ENCODE measurements at places on chromosomes 13 and 19. TPM values are rescaled to one million over a fixed set of nuclear protein-coding genes. Genes with fewer than 3 reads are reported as not detected.
A peak's percentile ranks its signal among the peaks of the same experiment; 100 is the strongest.

Gene DCAF15
- 44.7 TPM for polyA plus RNA-seq

Gene CYP2A7
- polyA plus RNA-seq = not detected

Gene RASGRP4
- polyA plus RNA-seq = 1.7 TPM

Gene ZNF177
- 3.0 TPM for polyA plus RNA-seq

Gene FBN3
- 0.02 TPM for polyA plus RNA-seq

Gene ZNF583
- polyA plus RNA-seq = 2.7 TPM

GRCh38 chr13:30125422-30126073 is 181.8 kb downstream of the KATNAL1 start:
- no peak overlapping the region for H3K4me3 ChIP-seq
- DNase-seq = no peak
- H3K27me3 ChIP-seq = no peaks in the 10 kb centered on the region
- H3K27ac ChIP-seq = no peak overlapping the region
- no peaks in the 10 kb centered on the region for H3K4me1 ChIP-seq
- no peaks in the 10 kb centered on the region for H3K36me3 ChIP-seq

- H3K27me3 ChIP-seq = no peaks in the 10 kb centered on the region
- no peak overlapping the region for H3K27ac ChIP-seq
Observed at GRCh38 chr13:38944219-38944618, 46.4 kb downstream of the STOML3 start.

GRCh38 chr13:35496006-35496405 is 19.5 kb upstream of the MAB21L1 start:
- H3K27me3 ChIP-seq = no peaks in the 10 kb centered on the region
- H3K27ac ChIP-seq = no peak overlapping the region
- H3K4me3 ChIP-seq = no peak overlapping the region
- DNase-seq = no peak
- no peaks in the 10 kb centered on the region for H3K4me1 ChIP-seq

GRCh38 chr19:29766100-29766499 is 45.7 kb upstream of the CCNE1 start:
- no peaks in the 10 kb centered on the region for H3K27me3 ChIP-seq
- no peak for DNase-seq
- no peaks in the 10 kb centered on the region for H3K36me3 ChIP-seq
- no peaks in the 10 kb centered on the region for H3K4me1 ChIP-seq
- H3K4me3 ChIP-seq = no peak overlapping the region
- no peak overlapping the region for H3K27ac ChIP-seq

- no peaks in the 10 kb centered on the region for H3K27me3 ChIP-seq
- no peaks in the 10 kb centered on the region for H3K4me1 ChIP-seq
- H3K27ac ChIP-seq = no peak overlapping the region
- H3K36me3 ChIP-seq = peaks cover 6% of the 10 kb centered on the region
- H3K4me3 ChIP-seq = no peak overlapping the region
Observed at GRCh38 chr19:45276284-45276687, 25.2 kb downstream of the MARK4 start.

- no peaks in the 10 kb centered on the region for H3K36me3 ChIP-seq
- H3K27me3 ChIP-seq = no peaks in the 10 kb centered on the region
- no peak for DNase-seq
- no peaks in the 10 kb centered on the region for H3K4me1 ChIP-seq
- no peak overlapping the region for H3K27ac ChIP-seq
Observed at GRCh38 chr19:40836754-40837429, 13.4 kb downstream of the CYP2A6 start.

DNA sequence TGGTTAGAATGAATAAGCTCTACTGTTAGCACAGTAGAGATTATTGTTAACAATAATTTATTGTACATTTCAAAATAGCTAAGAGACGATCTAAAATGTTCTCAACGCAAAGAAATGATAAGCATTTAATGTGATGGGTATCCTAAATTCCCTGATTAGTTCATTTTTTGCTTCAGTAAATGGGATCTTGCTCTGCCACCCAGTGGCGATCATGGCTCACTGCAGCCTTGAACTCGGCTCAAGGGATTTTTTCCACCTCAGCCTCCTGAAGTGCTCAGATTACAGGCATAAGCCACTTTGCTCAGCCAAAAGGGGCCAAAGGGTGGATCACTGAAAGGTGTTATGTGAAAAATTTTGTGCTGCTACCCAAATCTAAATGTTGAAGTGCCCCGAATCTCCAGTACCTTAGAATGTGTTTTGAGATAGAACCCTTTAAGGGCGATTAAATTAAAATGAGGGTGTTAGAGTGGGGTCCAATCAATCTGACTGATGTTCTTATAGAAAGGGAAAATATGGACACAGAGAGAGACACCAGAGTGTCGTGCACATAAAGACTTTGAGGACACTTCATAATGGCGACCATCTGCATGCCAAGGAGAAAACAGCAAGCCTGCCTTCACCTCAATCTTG is 31.5 kb upstream of the ZNF766 start:
- H3K36me3 ChIP-seq = no peaks in the 10 kb centered on the region
- no peak overlapping the region for H3K27ac ChIP-seq
- peak; percentile 77 for DNase-seq
- H3K4me1 ChIP-seq = no peaks in the 10 kb centered on the region

GRCh38 chr13:106520251-106521054 is 15.0 kb downstream of the EFNB2 start:
- DNase-seq = no peak
- no peak overlapping the region for H3K4me3 ChIP-seq
- no peaks in the 10 kb centered on the region for H3K36me3 ChIP-seq
- H3K27me3 ChIP-seq = no peaks in the 10 kb centered on the region
- H3K4me1 ChIP-seq = peaks cover 13% of the 10 kb centered on the region
- H3K27ac ChIP-seq = no peak overlapping the region

DNA sequence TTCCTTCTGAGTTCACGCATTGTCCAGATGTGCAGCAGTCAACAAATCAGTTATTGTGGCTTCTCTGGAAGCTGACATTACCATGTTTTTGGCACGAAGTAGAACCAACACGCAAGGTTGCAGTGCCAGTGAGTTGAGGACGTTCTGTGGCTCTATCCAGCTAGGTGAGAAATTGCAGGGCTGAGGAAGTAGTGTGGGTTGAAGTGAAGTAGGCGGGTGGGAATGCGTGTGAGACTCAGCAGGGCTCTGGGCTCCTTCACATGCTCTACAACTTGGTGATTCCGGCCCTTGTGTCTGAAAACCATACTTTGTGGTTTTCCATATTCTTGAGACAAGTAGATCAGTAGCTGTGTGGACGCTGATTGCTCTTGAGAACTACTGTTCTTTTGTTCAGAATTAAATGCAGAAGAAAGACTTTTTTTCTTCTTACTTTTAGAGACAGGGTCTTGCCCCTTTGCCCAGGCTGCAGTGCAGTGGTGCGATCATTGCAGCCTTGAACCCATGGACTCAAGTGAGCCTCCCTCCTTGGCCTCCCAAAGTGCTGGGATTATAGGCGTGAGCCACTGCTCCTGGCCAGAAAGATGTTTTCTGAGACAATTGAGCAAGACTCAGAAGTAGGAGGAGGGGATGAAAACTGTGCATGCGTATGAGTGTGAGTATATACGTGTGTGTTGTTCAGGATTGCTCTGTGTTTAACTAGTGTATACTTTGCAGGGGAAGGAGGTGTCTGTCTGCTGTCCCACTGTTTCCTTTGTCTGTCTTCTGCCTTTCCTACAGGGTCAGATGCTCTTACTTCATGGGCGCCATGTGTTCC is 46.2 kb downstream of the GATAD2A start:
- no peak overlapping the region for H3K4me3 ChIP-seq
- no peak for DNase-seq
- no peaks in the 10 kb centered on the region for H3K36me3 ChIP-seq
- peaks cover 41% of the 10 kb centered on the region for H3K4me1 ChIP-seq
- H3K27ac ChIP-seq = no peak overlapping the region

GRCh38 chr19:46221981-46222610 is 7.4 kb upstream of the IGFL1 start:
- no peak for DNase-seq
- H3K27ac ChIP-seq = no peak overlapping the region
- peaks cover 50% of the 10 kb centered on the region for H3K27me3 ChIP-seq

DNA sequence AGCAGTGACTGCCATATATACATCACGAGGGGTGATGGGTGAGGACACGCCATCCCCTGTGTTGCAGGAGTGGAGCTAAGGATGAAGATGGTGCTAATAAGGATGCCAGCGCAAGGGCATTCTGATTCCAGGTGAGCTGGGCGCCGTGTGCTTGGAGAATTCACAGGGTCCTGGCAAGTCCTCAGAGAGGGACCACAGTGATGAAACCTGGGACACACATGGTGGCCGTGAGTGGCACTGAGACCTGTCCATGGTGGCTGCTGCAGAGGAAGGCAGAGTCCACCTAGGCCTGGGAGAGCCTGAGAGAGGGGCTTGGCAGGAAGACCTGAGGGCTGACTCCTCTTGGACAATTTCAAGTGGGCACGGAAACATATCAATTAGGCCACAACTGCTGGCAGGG is 65.2 kb downstream of the RFX2 start:
- DNase-seq = no peak
- H3K27ac ChIP-seq = no peak overlapping the region
- H3K4me1 ChIP-seq = peaks cover 18% of the 10 kb centered on the region
- H3K27me3 ChIP-seq = no peaks in the 10 kb centered on the region
- H3K36me3 ChIP-seq = peaks cover 26% of the 10 kb centered on the region

- H3K36me3 ChIP-seq = peaks cover 8% of the 10 kb centered on the region
- peak overlapping the region; percentile 78 for H3K27ac ChIP-seq
- no peak for DNase-seq
- peaks cover 21% of the 10 kb centered on the region for H3K4me1 ChIP-seq
Observed at GRCh38 chr19:8609279-8610040, 1.1 kb downstream of the ADAMTS10 start.

- no peaks in the 10 kb centered on the region for H3K36me3 ChIP-seq
- no peaks in the 10 kb centered on the region for H3K4me1 ChIP-seq
- no peak for DNase-seq
- no peak overlapping the region for H3K27ac ChIP-seq
- H3K27me3 ChIP-seq = no peaks in the 10 kb centered on the region
Observed at GRCh38 chr13:51052581-51052980, 58.5 kb downstream of the C13orf42 start.

- no peak for DNase-seq
- no peak overlapping the region for H3K27ac ChIP-seq
- H3K4me3 ChIP-seq = no peak overlapping the region
Observed at GRCh38 chr13:93915269-93915809, 564.1 kb downstream of the DCT start.

GRCh38 chr13:50285283-50285682 is 270.0 kb downstream of the KCNRG start:
- peaks cover 32% of the 10 kb centered on the region for H3K4me1 ChIP-seq
- peak overlapping the region; percentile 13 for H3K27ac ChIP-seq
- no peaks in the 10 kb centered on the region for H3K36me3 ChIP-seq
- no peak for DNase-seq
- no peak overlapping the region for H3K4me3 ChIP-seq

DNA sequence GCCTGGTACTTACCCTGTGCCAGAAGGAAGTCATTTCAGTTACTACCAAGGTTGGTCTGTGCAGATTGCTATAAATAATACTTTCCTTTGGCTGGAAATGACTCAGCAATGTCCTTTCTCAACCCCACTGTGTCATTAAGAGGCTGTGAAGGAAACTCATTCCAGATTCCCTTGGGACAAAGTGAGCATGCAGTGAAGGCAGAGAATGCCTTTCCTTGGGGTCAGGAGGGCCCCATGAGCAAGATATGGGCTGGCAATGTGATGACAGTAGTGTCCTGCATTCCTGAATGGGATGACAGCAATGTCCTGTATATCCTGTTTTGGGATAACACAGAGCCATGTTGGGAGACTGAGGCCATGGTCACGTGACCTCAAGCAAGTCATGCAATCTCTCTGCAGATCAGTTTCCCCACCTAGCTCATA is 213.1 kb upstream of the TMTC4 start:
- peaks cover 7% of the 10 kb centered on the region for H3K4me1 ChIP-seq
- H3K4me3 ChIP-seq = no peak overlapping the region
- H3K27ac ChIP-seq = no peak overlapping the region

- H3K27me3 ChIP-seq = no peaks in the 10 kb centered on the region
- H3K4me1 ChIP-seq = no peaks in the 10 kb centered on the region
- H3K27ac ChIP-seq = no peak overlapping the region
- no peak overlapping the region for H3K4me3 ChIP-seq
- peaks cover 36% of the 10 kb centered on the region for H3K36me3 ChIP-seq
- DNase-seq = no peak
Observed at GRCh38 chr19:47680858-47681332, 32.3 kb upstream of the EHD2 start.

DNA sequence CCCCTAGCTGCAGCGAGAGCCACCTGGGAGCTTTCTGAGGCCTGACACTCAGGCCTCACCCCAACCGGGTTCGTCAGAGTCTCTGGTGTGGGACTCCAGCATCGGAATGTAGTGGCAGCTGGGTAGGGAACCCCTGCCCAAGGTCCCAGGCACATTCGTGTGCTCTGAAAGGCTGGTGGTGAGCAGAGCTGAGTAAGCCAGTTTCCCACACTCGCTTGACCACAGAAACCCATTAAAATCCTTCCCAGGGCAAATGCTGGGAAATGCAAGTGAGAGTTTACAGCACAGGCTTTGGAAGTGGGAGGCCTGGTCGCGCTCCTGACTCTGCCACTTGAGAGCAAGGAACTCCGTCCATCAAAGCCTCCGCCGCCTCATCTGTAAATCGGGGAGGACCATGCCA is 4.2 kb downstream of the TRAPPC6A start:
- no peak overlapping the region for H3K27ac ChIP-seq
- H3K4me1 ChIP-seq = peaks cover 67% of the 10 kb centered on the region
- no peaks in the 10 kb centered on the region for H3K36me3 ChIP-seq
- no peak overlapping the region for H3K4me3 ChIP-seq
- DNase-seq = no peak
- H3K27me3 ChIP-seq = no peaks in the 10 kb centered on the region

DNA sequence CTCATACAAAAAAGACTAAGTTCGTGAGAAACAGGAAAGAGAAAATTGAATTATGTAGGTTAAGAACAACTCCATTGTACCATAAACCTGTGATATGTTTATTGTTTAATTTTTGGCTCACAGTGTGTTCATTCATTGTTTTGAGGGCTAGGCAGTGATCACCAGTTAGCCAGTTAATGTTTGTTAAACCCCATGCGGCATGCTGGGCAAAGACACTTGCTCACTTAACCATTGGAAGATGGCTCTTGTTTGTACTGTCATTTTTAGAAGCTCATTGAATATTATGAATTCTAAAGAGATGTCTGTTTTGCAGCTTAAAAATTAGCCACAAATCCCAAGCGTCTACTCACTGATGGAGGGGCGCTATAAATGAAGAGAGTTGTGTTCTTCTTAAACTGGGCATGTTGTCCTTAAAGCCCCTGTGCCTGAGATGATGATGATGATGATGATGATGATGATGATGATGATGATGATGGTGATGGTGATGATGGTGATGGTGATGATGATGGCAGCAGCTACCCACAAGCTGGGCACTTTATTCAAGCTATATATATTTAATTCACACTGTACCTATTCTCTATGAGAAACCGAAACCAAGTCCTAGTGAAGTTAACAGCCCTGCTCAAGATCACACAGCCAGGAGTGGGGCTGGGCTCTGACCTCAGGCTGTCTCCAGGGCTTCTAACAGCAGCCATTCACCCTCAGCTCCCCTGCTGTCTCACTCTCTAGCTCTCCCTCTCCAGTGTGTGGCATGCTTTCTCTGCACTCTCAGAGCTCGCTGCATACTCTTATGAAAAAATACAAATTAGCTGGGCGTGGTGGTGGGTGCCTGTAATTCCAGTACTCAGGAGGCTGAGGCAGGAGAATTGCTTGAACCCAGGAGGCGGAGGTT is 169.1 kb downstream of the SHISA2 start:
- H3K4me1 ChIP-seq = no peaks in the 10 kb centered on the region
- H3K27ac ChIP-seq = no peak overlapping the region
- no peak for DNase-seq
- no peaks in the 10 kb centered on the region for H3K36me3 ChIP-seq
- no peak overlapping the region for H3K4me3 ChIP-seq

- H3K27ac ChIP-seq = no peak overlapping the region
- H3K36me3 ChIP-seq = no peaks in the 10 kb centered on the region
- no peak for DNase-seq
- H3K4me1 ChIP-seq = no peaks in the 10 kb centered on the region
Observed at GRCh38 chr13:85631801-85632200, 167.4 kb downstream of the SLITRK6 start.
